Activated CD4-positive, alpha-beta T cell treated with anti-CD3 and anti-CD28 coated beads, Interleukin-2, amount 50 U/mL, for 4 hours (primary cell): ENCODE measurements at places on chromosomes 12 and 14.

DNA sequence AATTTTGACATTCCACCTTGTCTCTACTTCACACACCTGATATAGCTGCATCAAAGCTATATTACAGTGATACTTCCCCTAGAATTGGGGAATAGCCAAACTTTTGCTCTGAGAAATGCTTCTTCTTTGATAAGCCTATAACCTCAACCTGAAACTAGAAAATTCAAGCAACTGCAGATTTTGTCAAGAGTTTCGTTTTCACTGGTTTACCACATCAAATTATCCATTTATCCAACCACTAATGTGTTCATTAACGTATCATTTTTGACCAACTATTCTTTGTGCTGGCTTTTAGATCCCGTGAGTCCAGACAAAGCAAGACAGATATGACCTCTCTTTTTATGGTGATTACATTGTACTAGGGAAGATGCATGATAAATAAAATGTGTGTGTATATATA is 13.5 kb upstream of the TAS2R46 start:
- no peak for DNase-seq

GRCh38 chr12:6181583-6182278 is 18.5 kb upstream of the CD9 start:
- no peak for DNase-seq

DNA sequence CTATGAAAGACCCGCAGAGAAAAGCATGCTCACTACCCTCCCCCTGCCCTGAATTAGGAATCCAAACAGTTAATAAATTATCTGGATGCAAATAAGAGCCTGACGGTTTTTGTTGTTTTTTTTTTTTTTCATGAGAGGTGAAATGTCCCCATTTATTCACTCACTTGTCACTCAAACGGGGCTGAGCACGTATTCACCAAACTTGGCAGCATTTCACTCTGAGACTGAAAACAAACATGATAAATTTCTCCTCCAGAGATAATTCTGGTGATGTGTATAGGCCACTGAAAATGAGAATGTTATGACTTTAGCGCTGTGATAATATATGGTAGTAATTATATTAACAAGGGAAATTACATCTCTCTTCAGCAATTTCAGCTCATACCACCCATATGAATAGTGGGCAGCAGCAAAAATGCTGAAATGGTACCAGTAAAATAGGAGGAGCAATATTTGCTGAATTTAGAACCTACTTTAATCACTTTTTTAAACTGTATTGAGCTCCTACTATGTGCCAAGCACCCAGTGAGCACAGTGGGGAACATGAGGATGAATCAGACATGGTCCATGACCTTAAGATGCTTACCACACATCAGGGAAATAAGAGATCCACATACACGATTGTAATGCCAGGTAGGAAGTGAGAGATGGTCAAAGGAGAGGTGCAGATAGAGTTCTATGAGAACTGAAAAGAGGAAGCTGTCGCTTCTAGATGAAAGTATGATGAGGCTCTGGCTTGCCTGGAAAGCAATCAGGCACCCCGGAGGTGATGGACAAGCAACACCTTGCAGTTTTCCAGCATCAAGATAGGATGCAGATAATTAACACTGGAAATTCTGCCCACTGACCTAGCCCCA is 286.5 kb upstream of the TMPO start:
- DNase-seq, result no peak

DNA sequence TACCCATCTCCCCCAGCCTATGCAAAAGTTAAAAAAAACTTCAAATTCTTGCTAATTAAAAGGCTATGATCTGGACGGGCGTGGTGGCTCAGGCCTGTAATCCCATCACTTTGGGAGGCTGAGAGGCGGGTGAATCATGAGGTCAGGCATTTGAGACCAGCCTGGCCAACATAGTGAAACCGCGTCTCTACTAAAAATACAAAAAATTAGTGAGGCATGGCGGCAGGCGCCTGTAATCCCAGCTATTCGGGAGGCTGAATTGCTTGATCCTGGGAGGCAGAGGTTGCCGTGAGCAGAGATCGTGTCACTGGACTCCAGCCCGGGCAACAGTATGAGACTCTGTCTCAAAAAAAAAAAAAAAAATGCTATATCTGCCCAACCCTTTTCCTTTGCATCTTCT is 925.4 kb downstream of the GALC start:
- no peak for DNase-seq

- DNase-seq, result no peak
Measured at GRCh38 chr14:32244404-32244803, 41.3 kb upstream of the RNU6-8 start.
